ENCODE measurements at places on chromosomes 1 and 21.
A peak's percentile ranks its signal among the peaks of the same experiment; 100 is the strongest.

- no peak for DNase-seq
Measured at GRCh38 chr1:102733491-102734236, 374.7 kb downstream of the COL11A1 start.

DNA sequence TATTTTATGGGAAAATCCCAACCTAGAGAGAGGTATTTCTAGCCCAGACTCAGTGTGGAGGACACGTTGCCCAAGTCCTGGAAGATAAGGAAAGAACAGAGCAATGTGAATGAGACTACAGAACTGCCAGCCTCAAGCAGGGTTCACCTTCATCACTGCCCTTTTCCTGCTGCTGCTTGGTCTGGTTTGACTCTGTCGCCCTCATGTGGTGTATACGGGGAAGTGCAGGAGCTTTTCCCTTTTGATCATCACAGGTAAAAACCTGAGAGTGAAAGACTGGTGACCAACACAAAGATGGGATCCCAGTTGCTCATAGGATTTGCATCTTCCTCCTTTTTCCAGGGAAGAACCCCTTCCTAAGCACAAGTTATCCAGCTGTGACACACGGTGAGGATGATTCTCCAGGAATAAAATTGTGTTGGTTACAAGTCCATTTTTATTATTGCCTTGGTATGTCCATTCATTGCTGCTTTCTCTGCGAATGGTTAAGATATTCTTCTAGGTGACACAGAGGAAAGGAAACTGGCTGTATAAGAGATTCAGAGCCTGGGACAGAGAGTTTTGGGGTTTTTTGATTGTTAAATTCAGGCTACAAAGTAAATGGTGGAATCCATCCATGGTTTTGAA, 89.5 kb upstream of the CD53 start:
- peak; percentile 64 for DNase-seq

DNA sequence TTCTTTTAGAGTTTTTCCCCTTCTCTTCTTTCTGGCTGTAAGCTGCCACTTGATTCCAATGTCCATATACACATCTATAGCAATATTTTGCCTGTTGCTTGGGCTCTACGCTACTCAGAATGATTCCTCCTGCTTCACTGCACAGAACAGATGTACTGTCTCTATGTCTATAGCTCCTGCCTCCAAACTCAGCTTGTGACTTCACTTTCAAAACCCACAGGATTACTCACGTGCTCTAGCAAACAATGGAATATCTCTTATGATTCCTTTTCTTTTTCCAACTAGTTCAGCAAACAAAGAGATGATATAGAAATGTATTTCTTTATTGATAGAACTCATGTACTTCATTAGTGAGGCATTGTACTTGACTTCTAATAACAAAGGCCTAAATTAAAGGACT, 80.5 kb upstream of the SOX13 start:
- DNase-seq, result no peak

DNA sequence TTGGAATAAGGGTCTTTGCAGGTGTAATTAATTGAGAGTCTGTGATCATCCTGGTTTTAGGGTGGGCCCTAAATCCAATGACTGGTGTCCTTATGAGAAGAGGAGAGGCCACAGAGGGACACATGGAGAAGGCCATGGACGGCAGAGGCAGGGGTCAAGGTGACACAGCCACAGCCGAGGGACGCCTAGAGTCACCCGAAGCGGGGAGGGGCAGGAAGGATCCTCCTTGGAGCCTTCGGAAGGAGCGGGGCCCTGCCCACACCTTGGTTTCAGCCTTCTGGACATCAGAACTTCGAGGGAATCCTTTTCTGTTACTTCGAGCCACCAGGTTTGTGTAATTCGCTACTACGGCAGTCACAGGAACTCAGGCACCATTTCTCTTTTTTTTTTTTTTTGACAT, 31.1 kb downstream of the RRP1 start:
- DNase-seq, result no peak

- DNase-seq, result no peak
Measured at GRCh38 chr1:38055398-38055797, 8.8 kb upstream of the POU3F1 start.

DNA sequence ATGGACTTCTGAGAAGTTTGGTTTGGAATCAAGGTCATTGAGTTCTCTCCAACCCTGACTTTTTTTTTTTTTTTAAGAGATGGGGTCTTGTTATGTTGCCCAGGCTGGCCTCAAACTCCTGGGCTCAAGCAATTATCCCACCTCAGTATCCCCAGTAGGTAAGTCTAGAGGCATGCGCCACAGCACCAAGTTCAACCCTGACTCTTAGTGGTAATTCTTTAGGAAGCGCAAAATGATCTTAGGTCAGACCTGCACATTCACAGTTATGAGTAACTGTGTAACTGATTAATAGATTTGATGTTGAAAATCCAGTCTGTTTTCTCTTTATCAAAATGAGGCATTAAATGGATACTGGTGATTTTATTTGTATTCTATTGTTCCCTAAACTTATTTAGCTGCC, 95.9 kb downstream of the GREM2 start:
- DNase-seq, result no peak

DNA sequence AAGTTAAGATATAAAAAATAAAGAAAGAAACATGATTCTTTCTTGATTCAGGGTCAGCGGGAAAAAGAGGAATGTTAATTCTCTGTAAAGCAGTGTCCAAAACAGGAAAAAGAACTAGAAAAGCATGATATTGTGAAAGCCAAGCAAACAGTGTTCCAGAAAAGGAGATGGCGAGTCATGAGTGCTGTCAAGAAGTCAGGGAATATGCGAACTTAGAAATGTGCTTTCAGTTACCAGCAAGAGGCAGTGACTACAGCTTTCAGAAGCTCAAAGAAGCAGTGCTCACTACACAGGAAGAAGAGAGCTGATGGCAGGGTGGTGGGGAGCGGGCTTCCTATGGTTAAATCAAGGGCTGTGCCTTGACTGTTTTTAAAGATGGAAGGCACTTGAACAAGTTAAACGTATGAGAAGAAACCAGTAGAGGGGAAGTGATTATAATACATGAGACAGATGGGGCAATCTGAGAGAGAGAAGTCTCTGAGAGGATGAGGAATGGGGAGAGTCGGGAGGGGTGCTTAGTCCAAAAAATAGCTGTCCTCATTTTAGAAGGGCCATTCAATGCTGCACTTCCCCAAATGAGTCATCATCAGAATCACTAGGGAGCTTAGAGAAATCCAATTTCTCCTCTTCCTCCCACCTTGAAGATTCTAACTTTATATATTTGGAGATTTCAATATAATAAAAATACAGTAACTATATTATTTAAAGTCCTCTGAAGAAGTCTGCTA, 90.4 kb downstream of the KCNK1 start:
- DNase-seq, result no peak

DNA sequence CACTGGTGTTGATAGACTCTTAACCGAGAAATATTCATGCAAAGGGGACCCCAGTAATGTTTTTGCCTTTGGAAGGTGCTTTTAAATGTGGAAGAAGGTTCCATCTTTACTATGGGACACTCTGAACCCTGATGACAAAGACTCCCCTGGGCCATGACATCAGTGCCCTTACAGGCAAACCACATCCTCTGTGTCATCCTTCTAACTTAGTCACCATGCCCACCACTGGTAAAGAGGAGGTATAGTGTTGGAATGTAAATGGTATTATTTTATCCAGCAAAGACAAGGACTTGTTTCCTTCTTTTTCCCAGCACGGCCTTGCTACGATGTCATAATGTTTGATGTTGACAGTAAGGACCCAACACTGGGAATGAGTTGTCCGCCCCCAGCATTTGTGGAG, 12.6 kb downstream of the METTL13 start:
- DNase-seq, result no peak

GRCh38 chr1:13792419-13792818, 92.4 kb downstream of the PRDM2 start:
- no peak for DNase-seq

GRCh38 chr1:200307755-200308066, 102.1 kb downstream of the ZNF281 start:
- DNase-seq, result no peak

GRCh38 chr1:221098471-221099405, 219.5 kb downstream of the HLX start:
- DNase-seq, result no peak

- no peak for DNase-seq
Measured at GRCh38 chr1:195971589-195971988, 636.7 kb downstream of the KCNT2 start.

All from SK-N-SH (cell line).